ENCODE measurements at places on chromosomes 6 and 20. TPM values are rescaled to one million over a fixed set of nuclear protein-coding genes. Genes with fewer than 3 reads are reported as not detected.

DNA sequence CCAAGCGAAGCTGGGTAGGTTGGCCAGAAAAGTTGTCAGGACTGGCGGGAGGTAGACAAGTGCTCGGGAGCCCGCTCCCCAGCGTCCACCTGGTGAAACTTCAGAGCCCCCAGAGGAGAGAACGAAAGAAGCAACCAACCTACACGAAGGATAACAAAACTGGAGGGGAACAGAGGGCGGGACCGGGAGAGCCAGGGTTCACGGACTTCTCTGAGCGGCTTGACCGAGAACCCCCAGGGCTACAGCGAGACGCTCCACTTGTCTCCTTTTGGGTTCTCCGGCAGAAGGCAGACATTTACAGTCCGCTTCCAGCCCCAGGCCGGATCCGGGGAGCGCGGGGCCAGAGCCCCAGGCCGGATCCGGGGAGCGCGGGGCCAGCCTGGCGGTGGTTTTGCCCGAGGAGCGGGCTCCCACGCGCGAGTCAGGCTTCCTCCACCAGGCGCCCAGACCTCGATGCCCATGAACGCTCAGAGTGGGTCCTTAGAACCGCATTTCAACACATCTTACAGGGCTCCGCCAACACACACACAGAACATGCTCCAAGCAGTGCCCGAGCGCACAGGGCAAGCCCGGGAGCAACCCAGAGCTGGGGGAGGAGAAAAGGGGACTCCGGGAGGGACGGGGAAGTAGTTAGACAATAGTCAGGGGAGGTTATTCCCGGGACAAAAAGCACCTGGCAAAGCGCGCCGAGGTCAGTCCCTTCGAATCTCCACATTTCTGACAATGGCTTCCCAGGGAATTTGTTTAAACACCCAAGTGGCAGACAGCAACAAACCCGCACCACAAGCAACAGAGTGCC is 1.1 kb downstream of the PTPRK start:
- peak; percentile 58 for DNase-seq

GRCh38 chr6:45576648-45577624 is 199.2 kb upstream of the SUPT3H start:
- no peak for DNase-seq

- DNase-seq = no peak
Measured at GRCh38 chr20:11907621-11908020, 10.1 kb upstream of the BTBD3 start.

The SLC32A1 gene
- not detected for total RNA-seq

DNA sequence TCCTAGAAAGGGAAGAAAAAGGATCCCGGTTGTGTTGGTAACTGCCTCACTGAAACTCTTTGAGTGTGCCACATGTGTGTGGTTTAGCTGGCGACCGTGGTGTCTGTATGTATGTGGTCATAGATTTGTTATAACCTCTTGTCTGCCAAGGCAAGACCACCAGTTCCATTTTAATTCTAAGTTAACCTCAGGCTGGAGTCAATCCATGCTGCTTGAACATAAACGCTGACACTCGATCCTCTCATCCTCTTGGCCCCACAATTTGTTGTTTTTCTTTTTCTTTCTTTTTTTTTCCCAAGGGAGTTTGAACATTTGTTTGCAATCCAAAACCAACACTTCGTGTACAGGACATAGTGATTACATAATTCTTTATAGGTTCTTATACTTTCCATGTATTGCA is 318.9 kb upstream of the JAG1 start:
- DNase-seq = no peak

- DNase-seq = no peak
Measured at GRCh38 chr20:39190666-39191570, 228.8 kb downstream of the DHX35 start.
